ENCODE measurements at places on chromosomes 3 and 15.

DNA sequence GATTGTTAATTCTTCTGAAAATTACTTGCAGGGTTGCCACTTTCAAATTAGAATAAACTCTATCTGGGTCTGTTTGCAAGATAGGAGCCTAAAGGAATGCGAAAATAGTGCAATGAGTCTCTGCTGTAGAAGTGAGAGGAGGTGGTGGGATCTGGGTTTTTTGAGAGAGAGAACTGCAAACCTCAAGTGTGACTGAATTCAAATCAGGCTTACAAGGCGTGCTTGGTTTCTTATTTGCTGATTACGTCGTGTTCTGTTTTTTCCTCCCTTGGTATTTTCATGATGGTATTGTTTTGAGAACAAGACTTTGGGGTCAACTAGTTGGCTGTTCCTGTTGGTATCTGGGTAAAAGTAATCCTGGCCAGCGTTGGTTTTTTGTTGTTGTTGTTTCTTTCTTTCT is 490.9 kb upstream of the CFAP20DC start:
- no peak for DNase-seq

- DNase-seq: no peak
These were observed 30.4 kb upstream of the AEN start for GRCh38 chr15:88590759-88591158.

DNA sequence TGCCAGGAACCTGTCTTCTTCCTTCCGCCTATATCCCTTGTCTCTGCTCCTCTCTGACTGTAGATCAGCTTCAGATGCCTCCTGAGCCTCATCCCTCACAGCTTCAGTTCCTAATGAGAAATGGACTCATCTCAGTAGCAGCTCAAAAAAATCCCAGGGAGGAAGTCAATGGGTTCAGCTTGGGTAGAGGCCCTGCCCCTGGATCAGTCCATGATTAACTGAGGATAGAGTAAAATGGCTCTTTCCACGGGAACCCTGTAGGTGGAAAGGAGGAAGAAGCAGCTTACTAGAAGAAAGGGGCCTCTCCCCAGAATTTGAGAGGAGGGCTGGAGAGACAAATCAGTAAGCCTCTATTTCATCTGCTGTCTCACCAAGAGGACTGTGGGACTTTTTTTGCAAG is 26.9 kb upstream of the HCN4 start:
- no peak for DNase-seq

- no peak for DNase-seq
These were observed 43.7 kb upstream of the MAPKBP1 start for GRCh38 chr15:41730543-41730942.

GRCh38 chr15:29554531-29554930 is 267.7 kb downstream of the TJP1 start:
- no peak for DNase-seq

DNA sequence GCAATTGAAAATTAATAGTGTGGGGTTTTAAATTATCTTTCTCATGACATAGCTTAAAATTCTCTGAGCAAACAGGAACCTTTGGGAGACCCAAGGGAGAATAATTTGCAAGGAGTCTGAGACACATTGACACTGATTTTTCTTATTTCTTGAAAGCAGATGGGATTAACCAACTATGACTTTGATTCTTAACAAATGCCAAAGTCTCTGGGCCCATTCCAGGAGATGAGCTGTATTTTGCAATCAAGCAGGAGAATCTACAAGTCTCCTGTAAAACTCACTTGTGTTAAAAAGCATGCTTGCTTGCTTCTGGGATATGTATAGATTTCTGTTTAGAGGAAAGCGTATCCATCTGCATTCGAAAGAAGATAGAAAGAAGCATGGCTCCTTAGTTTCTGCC is 71.3 kb upstream of the STT3B start:
- DNase-seq: no peak

DNA sequence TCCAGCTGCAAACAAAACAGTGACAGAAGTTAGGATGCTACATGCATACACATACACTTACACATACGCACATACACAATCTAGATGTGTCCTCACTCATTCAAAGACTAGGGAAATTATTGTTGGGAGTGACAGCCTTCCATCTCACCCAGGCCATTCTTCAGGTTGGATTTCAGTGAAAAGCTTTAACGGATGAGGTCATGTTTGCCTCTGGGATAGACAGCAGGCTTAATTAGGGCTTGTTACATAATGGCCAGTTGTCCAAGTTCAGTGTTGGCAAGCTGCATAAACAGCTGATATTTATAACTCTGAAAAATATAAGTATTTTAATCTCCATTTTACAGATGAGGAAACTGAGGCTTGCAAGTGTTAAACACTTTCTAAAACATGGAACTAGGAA is 35.8 kb upstream of the PLOD2 start:
- no peak for DNase-seq

DNA sequence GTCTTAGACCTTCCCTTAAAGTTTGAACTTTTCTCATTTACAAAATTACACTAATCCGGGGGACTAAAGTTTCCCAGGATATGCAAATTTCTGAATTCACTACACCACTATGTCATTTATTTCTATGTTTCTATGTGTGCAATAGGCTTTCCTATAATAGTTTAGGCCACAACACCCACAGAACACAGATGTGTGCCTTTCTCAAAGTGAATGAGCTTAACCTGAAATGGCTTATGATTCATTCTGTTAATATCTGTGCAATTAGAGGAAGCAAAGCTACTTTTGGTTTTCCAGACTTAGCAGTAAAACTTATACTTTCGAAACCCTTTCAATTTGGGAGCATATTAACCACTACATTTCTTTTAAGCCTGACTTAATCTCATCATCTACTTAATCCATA is 748.1 kb downstream of the GBE1 start:
- DNase-seq: no peak

GRCh38 chr3:16311960-16312451 is 47.0 kb downstream of the OXNAD1 start:
- peak; percentile 74 for DNase-seq

- no peak for DNase-seq
These were observed 221.4 kb downstream of the MINAR1 start for GRCh38 chr15:79653533-79653932.

- no peak for DNase-seq
These were observed 119.0 kb downstream of the BBX start for GRCh38 chr3:107641572-107642307.

DNA sequence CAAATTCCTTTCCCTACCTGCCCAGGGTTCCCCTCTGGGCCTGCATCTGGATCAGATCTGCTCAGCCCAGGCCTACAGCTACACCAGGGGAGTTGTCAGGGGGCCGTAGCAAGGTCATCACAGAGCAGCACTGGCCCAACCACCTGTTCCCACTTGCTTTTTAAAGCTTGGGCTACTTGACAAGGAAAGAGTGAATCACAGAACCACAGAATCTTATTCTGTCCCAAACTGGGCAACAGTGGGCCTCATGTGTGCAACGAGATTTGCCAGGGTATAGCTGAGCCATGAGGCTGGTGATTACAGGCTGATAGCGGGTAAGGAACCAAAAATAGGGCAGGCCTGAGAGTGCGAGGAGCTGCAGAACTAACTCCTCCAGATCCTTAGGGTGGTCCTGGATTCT is 66.7 kb downstream of the MYLK start:
- no peak for DNase-seq

DNA sequence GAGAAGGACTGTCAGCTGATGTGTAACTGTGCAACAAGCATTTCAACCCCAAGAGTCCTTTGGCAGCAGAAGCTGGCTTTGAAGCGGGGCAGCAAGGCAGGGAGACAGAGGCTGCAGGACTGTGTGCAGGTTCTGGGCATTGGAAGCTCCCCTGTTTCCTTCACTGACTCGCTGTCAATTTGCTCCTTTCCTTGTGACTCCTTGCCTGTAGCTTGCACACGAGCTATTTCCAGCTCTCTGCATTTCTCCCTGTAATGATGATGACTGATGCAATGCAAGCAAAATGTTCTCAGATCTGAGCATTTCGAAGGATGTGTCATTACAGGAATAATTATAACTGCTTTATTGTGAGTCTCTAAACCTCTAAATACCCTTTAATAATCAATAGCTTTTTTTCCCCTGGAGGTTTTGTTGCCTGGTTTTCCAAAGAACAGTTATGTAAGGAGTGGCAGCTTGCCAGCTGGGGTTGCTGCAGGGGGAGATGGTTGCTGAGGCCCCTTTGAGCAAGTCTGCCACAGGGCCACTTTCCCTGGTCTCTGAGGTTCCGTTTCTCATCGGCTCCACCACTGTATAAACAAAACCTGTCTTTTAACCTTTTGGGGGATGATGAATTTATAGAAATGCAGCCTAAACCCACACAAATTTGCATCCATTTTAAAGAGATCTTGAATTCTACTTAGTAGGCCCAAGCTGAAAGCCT is 2.8 kb downstream of the APOD start:
- DNase-seq: no peak

DNA sequence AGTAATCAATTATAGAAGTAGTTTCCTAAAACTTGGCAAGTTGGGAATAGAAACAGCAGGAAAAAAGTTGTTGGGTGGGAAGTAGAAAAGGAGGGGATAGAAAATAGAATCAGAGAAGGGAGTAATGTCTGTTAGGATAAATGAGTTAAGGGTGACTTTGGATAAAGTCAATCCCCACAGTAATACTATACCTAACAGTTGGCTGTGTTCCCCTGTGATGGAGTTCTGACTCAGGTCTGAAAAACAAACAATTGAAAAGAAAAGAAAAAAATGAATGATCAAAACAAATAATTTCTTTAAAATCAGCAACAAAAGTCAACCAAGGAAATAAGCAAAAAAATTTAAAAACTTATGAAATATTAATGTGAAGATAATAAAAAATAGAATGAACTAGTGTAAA is 50.3 kb downstream of the EMC4 start:
- DNase-seq: no peak

GRCh38 chr3:88632226-88632625 is 475.2 kb upstream of the EPHA3 start:
- DNase-seq: no peak

DNA sequence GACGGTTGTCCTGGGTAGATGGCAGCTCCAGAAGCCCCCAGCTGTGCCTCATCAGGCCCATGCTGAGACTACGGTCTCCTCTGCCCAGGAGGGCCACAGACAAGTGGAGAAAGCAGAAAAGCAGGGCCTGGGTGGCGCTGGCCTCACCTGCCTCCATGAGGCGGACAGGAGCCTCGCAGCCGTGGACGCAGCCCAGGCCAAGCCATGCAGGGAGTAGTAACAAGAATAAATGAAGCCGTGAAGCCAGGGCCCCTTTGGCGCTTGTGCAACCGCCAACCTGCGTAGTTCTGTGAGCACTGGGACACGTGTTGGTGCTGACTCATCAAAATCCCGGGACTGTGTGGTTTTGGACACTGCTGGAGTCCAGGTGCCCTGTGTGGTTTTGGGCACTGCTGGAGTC is 12.3 kb upstream of the MUC4 start:
- no peak for DNase-seq

DNA sequence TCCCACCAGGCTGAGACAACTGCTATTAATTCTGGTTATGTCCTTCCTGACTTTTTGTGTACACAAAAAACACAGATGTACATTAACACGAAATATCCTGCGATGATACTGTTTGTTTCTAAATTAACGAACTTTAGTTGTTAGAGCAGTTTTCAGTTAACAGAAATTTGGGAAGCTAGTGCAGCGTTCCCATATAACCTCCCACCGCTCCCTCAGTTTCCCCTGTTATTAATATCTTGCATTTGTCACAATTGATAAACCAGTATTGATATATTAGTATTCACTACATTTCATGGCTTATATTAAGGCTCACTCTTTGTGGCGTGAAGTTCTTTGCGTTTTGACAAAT is 45.3 kb upstream of the RNU6-1 start:
- DNase-seq: no peak

DNA sequence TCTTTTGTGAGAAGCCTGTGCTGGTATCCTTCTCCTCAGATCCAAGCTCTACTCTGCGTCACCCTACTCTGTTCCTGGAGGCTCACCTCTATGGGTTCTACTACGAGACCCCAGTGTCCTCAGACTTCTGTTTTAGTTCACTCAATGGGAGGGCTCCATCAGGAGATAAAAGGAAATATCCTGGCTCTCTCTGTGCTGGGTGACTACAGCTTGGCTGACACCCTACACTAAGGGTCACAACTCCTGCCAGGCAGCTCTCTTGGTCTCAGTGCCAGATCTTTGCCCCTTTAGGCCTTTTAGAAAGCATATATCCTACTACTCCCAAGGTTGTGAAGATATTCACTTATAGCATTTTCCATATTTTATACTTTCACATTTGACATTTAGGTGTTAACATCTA is 46.5 kb downstream of the SPG11 start:
- DNase-seq: no peak

DNA sequence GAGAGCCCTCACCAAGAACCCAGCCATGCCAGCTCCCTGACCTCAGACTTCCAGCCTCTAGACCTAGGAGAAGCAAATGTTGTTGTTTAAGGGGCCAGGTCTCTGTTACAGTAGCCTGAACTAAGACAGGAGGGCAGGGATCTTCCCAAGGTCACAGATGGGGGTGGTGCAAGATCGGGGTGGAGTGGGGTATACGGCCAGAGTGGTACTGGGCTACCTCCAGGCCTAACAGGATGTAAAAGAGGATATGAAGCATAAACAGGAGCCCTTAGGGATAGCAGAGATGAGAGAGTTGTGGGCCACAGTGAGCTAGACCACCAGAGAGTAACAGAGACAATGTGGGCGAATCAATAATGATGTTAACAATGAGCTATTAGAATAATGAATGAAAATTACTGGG is 82.9 kb downstream of the TOP2B start:
- no peak for DNase-seq

DNA sequence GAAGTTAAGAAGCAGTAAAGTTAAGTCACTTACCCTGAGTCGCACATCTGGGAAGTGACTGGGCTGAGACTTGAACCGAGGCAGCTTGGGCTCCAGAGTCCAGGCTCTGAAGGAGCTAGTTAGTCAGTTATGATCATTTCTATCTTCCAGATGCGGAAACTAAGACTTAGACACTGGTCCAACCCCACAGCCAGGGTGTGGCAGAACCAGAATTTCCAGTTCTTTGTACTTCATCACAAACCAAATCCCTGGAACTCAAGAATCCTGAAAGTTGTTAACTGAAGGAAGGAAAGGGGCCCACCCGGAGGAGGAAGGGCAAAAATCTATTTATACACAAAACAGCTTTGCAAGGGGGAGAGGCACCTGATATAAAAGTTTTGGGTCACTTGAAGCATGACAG is 389.9 kb downstream of the SHQ1 start:
- DNase-seq: no peak

GRCh38 chr3:56196700-56197099 is 271.6 kb downstream of the ERC2 start:
- DNase-seq: no peak

DNA sequence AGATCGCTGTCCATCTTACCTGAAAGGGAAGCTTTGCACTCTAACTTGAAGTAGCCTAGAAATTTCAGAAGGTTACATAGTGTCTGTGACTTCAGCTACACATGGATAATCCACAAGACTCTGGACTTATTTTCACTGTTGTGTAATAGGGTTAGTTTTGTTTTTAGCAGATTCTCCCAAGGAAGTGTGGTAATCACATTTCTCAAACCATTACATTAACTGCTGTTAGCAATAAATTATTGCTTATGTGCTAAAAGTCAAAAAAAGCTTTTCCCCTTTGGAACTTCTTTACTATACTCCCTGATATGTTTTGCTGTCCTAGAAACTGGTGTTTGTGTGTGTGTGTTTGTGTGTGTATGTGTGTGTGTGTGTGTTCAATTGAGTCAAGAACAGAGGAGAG is 351.8 kb upstream of the TPRG1 start:
- no peak for DNase-seq

GRCh38 chr3:32310918-32311839 is 72.7 kb downstream of the CMTM8 start:
- no peak for DNase-seq

GRCh38 chr3:178382449-178383061 is 153.7 kb upstream of the KCNMB2 start:
- DNase-seq: no peak

GRCh38 chr3:126022741-126023359 is 53.9 kb downstream of the ROPN1B start:
- DNase-seq: no peak
